ENCODE measurements at places on chromosomes 6 and 20.

GRCh38 chr6:34973547-34974248, 84.6 kb downstream of the ANKS1A start:
- DNase-seq: no peak

GRCh38 chr20:15673206-15673605, 900.0 kb downstream of the KIF16B start:
- no peak for DNase-seq

DNA sequence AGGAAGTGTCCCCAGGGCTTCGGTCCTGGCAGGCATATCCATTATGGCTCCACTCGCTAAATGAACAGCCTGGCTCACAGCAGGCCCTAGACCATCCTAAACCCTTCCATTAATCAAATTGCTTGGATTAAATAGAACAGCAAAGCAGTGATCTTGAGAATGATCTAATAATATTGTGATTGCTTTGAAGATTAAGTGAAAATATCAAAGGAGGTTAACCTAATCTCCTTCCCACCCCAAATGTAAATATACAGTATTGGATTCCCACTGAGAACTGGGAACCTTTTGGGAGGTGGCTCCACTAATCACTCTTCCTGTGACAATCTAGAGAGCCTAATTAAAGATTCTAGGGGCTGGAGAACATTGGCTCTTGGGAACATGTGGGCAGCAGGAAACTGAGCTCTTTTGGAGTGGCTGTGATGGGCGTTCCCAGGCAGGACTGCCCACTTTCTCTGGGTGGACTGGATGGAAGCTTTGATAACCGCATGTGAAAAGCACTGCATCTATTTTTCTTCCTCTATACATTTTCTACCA, 68.3 kb upstream of the FRMD1 start:
- peak; percentile 4 for DNase-seq

DNA sequence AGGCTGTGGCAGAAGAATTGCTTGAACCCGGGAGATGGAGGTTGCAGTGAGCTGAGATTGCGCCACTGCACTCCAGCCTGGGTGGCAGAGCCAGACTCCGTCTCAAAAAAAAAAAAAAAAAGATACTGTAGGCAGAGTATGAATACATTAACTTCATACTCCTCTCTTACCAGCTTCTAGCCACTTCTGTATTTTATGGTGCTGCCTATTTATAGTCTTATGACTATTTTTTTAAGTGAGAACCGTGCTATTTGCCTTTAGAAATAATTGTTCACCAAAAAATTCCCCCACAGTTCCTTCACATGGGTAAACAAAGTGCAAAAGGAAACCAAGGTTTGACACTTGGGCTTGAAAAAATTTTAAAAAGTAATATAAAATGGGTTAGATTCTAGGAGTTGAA, 1.5 kb upstream of the SNRNP48 start:
- DNase-seq: no peak

DNA sequence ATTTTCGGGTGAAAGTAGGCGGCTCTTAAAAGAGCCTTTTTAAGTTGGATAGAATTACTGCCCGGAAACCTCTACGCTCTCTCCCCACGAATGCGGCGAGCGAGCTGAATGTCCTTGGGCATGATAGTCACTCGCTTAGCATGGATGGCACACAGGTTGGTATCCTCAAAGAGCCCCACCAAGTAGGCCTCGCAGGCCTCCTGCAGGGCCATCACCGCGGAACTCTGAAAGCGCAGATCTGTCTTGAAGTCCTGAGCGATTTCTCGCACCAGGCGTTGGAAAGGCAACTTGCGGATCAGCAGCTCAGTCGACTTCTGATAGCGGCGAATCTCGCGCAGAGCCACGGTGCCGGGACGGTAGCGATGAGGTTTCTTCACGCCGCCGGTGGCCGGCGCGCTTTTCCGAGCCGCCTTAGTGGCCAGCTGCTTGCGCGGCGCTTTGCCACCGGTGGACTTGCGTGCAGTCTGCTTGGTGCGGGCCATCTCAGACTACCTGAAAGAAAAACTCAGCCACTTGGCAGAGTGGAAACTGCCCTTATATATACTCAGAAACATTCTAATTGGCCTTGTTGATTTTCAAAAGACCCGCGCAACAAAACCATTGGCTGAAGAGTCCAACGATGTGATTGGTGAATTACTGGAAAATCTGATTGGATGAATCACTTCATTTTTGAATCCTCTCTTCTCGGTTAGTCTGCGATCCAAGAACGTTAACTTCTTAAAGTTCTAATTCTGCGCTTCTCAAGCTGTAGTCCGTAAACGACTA, 93.9 kb upstream of the BTN3A2 start:
- peak; percentile 72 for DNase-seq

DNA sequence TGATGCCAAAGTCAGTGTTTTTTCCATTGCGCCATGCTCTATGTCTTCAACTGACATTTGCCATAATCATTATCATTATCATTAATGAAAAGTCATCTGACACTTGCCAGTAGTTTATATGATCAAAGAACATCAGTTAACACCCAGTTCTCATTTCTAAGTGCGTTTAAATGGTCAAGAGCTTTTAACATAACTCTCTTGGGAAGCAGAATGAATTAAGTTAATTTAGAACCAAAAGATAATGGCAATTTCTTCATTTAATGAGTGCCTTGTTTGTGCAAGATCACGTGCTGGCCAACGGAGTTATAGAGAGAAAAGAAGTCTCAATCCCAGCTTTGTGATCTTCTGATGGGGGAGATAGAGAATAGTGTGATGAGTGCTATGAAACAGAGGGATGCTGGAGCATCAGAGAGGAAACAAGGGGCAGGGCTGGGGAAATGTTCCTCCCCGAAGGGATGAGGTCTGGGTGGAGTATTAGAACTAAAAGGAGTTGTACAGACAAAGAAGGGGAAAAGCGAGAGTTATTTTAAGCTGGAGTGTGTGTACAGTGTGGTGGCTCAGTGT, 20.3 kb downstream of the ANKS1A start:
- DNase-seq: no peak

All from iPS-NIHi11 (cell line).